Small intestine (tissue), 16 donors: ENCODE measurements at places on chromosomes 2 and 18. TPM values are rescaled to one million over a fixed set of nuclear protein-coding genes. Genes with fewer than 3 reads are reported as not detected.

DNA sequence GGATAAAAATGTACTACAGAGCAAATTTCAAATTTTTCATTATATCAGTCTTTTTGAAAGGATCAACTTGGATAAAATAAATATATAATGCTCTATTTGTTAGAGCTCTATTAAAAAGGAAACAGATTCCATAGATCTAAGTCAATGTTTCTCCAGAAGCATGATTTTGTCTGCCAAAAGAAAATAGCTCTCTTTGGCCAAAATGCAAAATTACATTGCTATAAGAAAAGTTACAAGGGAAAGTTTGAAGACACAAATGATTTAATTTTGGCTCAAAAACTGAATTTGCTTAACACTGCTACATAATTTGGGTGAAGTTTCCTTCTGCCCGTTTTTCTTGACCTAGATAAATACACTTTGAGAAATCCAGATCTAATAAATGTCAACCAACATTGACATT is 15.7 kb downstream of the C2orf69 start:
- DNase-seq: no peak

- no peak for DNase-seq
Measured at GRCh38 chr18:70250781-70251180, 38.1 kb upstream of the SOCS6 start.

GRCh38 chr18:34039201-34039600 is 185.5 kb downstream of the NOL4 start:
- DNase-seq: peak; percentile 44

DNA sequence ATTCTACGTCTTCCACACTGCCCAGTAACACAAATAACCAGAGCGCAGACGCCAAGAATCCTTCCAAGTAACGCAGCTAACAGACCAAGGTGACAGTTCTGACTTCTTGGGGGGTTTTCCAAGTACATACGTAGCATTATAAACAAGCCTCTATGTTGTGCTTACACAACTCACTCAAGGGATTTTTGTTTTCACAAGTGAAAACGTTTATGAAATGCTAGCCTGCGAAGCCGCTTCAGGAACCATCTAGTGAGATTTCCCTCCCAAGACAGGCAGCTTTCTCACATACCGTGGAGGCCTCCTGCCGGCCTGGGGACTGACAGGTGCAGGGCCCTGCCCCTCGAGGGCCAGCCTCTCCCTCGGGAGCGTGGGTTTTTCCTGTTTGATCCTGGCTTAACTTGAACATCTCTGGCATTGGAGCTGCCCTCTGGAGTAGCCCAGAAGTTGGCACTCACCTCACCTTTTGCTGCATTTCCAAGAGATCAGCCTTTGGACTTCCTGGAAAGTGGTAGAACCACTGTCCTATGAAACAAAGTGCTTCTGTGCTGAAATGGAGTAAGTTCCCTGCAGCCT is 151.1 kb downstream of the MBP start:
- peak; percentile 91 for DNase-seq

DNA sequence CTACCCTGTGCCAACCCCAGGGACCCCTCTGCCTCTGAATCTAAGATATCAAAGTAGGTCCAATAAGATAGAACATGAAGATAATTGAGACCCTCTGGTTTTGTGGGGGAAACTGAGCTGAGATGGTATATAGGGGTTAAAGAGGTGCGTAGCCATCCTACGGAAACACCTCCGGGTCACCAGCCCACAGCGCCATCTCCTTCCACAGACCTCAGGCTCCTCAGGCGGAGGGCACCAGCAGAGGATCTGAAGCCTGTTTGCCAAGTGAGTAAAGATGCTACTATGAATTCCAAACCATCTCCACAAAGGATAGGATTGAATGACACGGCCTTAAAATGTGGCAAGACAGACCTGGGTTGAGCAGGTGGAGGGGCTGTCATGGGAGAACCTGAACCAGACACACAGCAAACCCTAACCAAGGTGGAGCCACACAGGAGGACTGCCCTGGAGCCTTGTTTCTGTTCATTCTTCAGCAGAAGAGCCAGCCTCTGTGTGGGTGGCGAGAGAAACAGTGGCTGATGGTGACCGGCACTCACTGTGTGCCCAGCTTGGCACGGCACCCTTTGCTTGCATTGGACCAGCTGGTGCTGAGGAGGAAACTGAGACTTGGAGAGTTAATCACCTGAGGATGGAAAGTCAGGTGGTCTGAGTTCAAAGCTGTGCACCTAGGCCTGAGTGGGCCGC is 10.2 kb downstream of the GBX2 start:
- DNase-seq: no peak

GRCh38 chr2:143261986-143262385 is 132.8 kb downstream of the ARHGAP15 start:
- no peak for DNase-seq

GRCh38 chr2:108228537-108228936 is 11.2 kb upstream of the SULT1C3 start:
- no peak for DNase-seq

- no peak for DNase-seq
Measured at GRCh38 chr2:9646196-9647030, 15.6 kb upstream of the YWHAQ start.

GRCh38 chr2:128408349-128409305 is 90.0 kb upstream of the HS6ST1 start:
- no peak for DNase-seq

GRCh38 chr2:141439524-141439923 is 691.3 kb downstream of the LRP1B start:
- DNase-seq: no peak

UGT1A7 gene
- not detected for polyA plus RNA-seq

ASB18 gene
- polyA plus RNA-seq: not detected

ANKRD30BL gene
- polyA plus RNA-seq: not detected

REG3A gene
- polyA plus RNA-seq: 468 TPM
